Activated T-cell treated with anti-CD3 and anti-CD28 coated beads, Interleukin-2, amount 50 U/mL, for 1 hour (primary cell): ENCODE measurements at places on chromosomes 5 and 9.

DNA sequence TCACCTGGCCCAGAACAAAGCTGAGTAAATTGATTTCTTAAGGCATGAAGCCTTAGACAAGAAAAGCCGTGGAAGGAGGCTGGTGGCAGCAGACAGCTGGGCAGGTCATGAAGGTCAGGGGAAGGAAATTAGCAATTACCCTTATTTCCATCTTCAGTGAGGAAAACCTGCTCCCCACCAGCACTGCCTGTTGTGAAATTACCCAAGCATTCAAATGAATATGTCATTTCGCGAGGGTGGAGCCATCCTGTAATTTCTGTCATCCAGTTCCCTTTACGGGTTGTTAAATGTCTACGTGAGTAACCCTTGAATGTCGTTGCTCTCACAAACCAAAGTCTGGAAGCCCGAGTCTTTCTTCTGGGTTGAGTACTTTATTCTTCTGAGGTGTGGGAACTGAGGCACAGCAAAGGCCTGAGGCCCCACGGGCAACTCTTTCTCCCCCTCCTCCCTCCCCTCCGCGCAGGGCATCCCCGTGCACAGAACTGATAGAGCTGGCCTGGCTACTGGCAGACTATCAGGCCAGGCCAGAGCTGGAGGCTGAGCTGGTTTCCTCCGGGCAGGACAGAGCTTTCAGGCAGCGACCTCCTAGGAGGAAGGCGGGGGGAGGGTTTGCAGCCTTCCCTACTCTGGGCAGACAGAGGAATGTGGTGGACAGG, 22.0 kb upstream of the AK3 start:
- DNase-seq, result no peak

- DNase-seq, result no peak
Measured at GRCh38 chr5:179504600-179505396, 45.6 kb upstream of the RUFY1 start.

GRCh38 chr5:142007237-142007544, 5.6 kb downstream of the GNPDA1 start:
- DNase-seq, result no peak

- DNase-seq, result peak; percentile 25
Measured at GRCh38 chr9:4366591-4367330, 66.9 kb upstream of the GLIS3 start.

- DNase-seq, result no peak
Measured at GRCh38 chr5:171845857-171846256, 60.2 kb downstream of the SMIM23 start.

- DNase-seq, result no peak
Measured at GRCh38 chr5:14608169-14608568, 26.6 kb downstream of the OTULINL start.

- no peak for DNase-seq
Measured at GRCh38 chr9:95049761-95050160, 267.7 kb downstream of the FANCC start.

- no peak for DNase-seq
Measured at GRCh38 chr5:92494508-92494907, 1086.5 kb downstream of the NR2F1-AS1 start.

DNA sequence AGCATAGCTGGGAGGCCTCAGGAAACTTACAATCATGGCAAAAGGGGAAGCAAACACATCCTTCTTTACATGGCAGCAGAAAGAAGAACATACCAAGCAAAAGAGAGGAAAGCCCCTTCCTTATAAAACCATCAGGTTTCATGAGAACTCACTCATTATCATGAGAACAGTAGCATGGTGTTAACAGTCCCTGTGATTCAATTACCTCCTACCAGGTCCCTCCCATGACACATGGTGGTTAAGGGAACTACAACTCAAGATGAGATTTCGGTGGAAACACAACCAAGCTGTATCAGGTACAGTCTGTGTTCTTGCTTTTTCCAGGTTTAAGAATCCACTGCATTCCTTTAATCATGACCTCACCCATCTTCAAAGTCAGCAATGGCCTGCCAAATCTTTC, 514.2 kb downstream of the KCTD16 start:
- DNase-seq, result no peak

GRCh38 chr5:154603011-154603410, 125.0 kb upstream of the HAND1 start:
- DNase-seq, result no peak

DNA sequence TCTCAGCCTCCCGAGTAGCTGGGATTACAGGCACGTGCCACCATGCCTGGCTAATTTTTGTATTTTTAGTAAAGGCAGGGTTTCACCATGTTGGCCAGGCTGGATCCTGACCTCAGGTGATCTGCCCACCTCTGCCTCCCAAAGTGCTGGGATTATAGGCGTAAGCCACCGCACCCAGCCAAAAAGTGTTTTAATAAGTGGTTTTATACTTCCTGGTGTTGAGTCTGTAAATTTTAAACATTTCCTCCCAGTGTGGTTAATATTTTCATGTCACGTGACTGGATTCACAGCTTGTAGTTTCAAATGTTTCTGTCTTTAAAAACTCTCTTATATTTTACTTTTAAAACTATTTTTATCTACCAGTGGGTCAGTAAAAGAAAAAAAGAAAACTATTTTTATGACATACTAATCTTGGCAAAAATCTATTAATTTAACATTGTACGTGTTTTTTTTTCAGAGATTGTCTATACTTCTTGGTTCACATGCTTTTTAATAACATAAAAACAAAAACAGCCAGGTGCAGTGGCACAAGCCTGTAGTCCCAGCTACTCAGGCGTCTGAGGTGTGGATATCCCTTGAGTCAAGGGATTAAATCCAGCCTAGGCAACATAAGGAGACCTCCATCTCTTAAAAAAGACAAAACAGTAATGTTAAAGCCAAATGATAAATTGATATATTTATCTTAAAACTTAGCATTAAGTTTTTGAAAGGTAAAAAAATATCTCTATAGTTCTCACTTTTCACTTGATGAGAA, 117.1 kb downstream of the DMXL1 start:
- DNase-seq, result peak; percentile 17

GRCh38 chr5:104265531-104266140, 703.0 kb upstream of the NUDT12 start:
- DNase-seq, result no peak

DNA sequence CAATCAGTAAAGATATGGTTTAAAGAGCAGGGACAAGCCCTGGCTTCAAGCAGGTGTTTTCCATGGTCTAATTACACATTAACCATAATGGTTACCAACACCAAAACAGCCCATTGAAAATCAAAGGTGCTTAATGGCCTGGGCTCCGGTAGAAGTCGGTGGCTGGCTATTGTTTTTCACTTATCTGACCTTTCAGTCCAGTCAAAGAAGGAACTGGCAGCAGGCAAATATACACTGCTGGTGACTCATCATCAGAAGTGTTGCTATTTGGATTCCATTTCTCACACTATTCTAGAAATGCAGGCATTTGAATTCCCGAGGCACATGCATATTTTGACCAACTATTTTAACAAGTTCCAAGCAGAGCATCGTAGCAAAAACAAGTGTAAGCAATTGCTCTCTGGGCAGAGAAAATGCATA, 26.3 kb upstream of the GABRP start:
- DNase-seq, result no peak

DNA sequence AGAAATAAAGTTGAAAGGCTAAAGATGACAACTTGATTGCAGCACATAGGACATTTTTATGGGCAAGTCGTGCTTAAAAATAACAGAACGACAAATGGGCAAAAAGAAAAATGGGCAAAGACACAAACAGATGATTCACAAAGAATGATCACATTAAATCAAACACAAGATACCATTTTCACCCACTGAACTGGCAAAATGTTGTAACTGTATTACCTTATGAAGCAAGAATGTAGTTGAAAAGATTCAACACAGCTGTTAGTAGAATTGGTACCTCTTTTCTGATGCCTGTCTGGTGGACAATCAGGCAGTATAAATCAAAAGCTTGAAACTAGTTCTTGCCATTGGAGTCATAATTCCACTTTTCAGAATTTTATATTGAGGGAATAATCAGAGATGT, 81.0 kb upstream of the PALM2AKAP2 start:
- DNase-seq, result no peak

- no peak for DNase-seq
Measured at GRCh38 chr5:148951612-148952011, 111.2 kb downstream of the SH3TC2 start.

DNA sequence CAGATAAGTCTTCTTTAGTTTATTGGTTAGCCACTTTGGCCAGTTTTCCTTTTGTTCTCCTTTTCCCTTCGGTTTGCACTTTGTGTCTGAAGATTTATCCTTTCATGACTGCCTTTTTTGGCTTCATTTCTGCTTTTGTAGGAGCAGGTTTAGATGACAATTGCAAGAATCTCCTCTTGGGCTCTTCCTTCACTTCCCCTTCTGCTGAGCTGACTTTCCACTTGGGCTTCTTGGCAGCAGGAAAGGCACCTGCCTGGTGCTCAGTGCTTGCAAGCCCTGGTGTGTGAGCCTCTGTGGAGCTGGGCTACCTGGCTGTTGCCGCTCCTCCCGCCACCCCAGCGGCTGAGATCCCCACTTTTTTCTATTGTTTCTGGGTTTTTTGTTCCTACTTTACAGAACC, 7.3 kb downstream of the CCDC112 start:
- DNase-seq, result no peak

DNA sequence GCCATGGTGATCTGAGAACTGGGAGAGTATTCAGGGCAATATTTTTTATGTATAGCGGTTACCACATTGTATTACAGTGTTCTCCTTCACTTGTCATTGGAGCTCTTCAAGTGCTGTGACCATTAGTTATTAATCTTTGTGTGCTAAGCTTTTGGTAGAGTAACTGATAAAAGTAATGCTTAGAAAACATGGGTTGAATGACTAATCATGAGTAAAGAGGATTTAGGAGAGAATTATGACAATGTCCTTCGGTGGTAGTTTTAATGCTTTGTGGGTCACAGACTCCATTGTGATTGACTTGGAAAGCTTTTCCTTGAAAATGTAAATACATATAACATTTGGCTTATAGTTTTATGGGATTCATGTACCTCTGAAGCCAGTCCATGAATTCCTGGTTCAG, 21.4 kb downstream of the TGFBR1 start:
- no peak for DNase-seq

DNA sequence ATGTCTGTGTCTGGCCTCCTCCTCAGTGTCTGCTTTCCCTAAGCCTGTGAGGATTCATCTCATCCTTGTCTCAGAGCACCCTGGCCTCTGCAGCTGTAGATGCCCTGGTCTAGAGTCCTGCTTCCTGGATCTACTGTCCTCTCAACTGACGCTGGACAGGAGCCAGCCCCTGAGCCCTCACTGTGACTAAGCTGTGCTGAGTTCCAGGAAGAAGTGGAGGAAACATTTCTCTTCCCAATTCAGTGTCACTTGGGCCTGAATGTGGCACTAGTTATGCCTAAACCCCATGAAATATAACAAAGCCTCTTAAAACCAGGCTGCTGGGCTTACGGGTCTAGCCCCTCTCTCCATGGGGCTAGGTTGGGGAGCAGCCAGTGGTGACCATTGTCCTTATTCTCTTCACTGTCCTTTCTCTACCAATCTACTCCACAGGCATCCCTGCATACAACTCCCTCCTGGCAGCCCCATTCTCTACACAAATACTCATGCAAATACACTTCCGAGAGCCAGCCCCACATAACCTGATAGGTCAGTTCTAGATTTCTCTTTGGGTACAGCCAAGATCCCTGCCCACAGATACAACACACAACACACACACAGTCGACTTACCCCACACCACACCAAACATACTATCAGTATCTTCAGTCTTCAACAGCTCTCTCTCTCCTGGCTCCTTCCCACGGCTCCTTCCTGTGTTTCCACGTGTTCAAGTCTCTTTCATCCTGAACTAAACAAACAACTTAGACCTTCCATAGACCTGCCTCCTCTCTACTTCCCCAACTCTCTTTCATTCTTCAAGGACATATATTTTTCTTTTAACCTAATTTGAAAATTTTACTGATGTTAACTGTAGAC, 220.8 kb downstream of the SNX18 start:
- DNase-seq, result no peak

GRCh38 chr5:151034422-151035379, 14.3 kb downstream of the GPX3 start:
- DNase-seq, result no peak

DNA sequence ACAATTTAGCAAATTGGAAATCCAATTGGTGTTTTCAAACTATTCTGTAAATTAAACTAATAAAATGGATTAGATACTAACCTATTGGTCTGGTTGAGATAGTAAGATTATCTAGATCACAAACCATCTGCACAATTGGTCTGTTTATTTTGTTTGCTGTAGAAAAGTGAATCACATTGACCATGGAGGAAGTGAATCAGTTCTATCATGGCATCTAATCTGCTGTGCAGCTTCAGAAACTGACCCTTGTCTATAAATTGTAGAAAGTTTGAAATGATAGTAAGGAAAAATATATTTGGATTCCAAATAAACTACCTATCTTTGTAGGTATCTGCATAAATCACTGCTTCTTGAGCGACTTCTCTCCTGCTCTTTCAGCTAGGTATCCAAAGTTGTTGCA, 1865.4 kb downstream of the MAT2B start:
- no peak for DNase-seq

- DNase-seq, result no peak
Measured at GRCh38 chr5:43121913-43122484, 1.3 kb downstream of the ZNF131 start.

DNA sequence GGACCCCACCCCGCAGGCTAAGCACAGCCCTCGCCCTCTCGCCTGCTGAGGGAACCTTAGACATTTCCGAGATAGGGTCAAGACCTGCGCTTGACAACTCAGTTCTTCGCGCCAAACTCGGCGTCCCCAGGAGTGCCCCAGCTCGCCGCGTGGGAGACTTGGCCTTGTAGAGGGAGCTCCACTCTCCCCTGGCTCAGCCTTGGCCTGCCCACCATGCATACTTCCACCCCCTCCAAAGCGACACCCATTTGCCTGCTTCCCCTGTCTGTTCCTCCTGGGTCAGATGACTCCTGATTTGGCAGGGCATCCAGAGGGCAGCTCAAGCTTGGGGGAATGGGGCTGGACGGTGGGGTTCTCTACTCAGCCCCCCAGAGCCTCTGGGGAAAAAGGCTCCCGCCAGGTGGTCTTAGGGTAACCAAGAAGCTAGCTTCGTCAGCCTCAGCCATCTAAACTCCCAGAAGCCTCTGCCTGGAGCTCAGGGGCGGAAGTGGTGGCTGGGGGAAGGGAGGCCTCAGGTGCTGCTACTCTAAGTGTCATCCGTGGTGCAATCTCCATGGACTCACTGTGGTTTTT, 560 bp downstream of the DOCK2 start:
- peak; percentile 68 for DNase-seq

- no peak for DNase-seq
Measured at GRCh38 chr5:60248901-60249300, 355.4 kb upstream of the PDE4D start.

- DNase-seq, result no peak
Measured at GRCh38 chr9:4680750-4681149, 1.4 kb downstream of the CDC37L1 start.

GRCh38 chr9:98264516-98264915, 9.1 kb upstream of the TBC1D2 start:
- no peak for DNase-seq

GRCh38 chr5:9781275-9781674, 151.1 kb upstream of the TAS2R1 start:
- no peak for DNase-seq

DNA sequence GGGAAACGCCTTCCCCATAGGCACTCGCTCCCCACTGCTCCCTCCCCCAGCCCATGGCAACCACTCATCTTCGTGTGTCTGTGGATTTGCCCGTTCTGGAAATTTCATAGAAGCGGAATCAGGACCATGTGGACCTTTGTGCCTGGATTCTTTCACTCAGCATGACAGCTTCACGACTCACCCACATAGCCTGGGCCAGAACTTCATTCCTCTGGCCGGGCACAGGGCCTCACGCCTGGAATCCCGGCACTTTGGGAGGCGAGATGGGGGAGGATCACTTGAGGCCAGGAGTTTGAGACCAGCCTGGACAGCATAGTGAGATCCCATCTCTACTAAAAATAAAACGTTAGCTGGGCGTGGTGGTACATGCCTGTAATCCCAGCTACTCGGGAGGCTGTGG, 12.1 kb upstream of the DIPK1B start:
- no peak for DNase-seq
